Frontal cortex (tissue), 4 donors: ENCODE measurements at places on chromosomes 3 and 15. TPM values are rescaled to one million over a fixed set of nuclear protein-coding genes. Genes with fewer than 3 reads are reported as not detected.

MUC20 gene
- total RNA-seq: 2.0 TPM

DNA sequence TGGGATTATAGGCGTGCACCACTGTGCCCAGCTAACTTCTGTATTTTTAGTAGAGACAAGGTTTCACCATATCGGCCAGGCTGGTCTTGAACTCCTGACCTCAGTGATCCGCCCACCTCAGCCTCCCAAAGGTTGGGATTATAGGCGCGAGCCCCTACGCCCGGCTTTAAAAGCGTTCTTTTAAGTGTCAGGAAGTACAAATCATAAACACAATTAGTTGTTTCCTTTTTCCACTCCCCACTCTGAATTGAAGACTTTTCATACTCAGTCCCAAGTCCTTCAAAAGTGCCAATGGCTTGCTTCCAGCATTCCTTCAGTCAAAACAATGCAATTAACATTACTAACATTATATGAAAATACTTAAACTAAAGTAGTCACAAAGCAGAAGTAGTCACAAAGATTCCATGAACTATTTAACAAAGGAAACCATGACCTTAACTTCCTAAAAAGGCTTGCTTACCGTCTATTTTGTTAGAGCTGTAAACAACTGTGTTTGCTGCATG is 8.1 kb downstream of the WDR82 start:
- DNase-seq: no peak

DNA sequence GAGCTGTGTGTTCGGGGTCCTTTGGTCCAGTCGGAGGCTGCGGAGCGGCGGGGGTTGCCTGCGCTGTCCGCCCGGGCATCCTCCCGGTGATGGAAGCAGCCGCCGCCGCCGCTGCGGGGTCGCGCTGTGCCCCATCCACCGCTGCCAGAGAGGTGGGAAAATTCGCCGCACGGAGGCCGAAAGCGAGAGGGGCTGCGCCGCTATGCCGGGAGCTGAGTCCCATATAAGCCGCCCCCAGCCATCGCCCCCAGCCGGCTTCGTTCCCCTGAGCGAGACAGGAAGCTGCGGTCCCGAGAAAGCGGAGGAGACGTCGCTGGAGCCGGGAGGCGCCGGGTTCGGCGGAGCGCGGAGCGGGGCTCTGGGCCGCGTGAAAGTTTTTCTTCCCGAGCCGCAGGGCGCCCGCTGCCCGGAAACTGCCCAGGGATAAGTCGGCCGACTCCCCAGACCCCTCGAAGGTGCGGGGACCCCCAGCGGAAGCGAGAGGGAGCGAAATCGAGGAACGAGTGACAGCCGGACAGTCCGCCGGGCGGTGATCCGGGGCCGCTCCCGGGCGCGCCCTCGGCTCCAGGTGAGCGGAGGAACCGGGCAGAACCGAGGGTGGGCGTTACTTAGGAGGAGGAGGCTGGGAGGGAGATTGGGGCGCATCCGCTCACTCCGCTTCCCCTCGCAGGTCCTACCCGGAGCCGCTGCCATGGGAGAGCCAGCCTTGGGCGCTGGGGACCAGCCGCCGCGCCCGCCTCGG is 574 bp downstream of the CHST2 start:
- peak; percentile 29 for DNase-seq

GRCh38 chr3:178320456-178321351 is 215.5 kb upstream of the KCNMB2 start:
- DNase-seq: no peak
